Eye (tissue), 1 donor: ENCODE measurements at places on chromosomes 2 and 18.

DNA sequence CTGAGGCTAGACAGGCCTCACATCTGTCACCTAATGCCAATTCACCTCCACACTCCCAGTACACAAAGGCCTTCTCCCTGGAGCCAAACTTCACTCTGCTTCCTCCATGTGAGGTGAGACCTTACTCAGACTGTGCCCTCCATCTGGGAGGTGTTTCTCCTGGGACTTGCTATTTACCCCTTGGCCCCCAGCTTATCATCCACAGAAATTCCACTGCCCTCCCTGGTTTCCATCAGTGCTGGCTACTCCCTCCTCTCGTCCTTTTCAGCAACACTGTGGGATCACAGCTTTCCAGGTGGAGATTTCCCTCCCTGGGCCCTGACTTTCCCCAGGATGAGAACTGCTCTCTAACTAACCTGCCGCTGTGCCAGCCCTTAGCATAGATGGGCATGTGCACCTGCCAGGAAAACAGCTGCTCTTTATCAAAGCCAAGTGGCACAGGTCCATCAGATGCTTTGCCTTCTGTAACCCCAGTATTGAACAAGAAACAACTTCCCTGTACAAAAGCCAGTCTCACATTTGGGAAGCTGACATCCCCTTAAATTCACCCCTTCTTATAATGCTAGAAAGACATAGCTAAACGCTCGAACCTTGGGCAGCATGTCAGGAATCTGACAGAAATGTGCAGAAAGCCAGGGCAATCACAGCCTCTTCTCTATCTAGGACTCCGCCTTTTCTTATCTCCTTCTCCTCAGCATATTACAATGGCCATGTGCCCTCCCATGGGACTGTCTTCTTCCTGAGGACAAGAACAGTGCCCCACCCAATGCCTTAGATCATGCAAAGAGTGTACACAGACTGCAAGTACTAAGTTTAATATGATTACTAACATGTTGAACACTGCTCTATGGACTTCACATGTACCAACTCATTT lies 535.5 kb upstream of the ID2 start:
- no peak for DNase-seq

DNA sequence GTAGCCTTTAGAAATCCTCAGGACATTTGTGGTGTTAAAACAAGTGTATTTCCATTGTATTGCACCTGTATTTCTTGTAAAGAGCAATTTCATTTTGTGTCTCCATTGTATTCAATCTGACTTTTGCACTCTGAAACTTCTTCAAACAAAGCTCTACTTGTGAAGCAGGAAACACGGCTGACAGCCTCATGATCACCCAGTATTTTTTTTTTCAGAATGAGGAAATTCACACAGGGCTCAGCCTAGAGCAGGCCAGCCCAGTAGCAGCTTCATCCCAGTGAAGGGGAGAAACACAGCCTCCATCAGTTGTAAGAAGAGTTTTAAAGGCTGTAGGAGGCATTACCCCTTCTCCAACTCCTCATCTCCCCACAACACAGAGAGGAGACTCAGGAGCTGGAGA lies 175.9 kb upstream of the KLHL29 start:
- DNase-seq: no peak

DNA sequence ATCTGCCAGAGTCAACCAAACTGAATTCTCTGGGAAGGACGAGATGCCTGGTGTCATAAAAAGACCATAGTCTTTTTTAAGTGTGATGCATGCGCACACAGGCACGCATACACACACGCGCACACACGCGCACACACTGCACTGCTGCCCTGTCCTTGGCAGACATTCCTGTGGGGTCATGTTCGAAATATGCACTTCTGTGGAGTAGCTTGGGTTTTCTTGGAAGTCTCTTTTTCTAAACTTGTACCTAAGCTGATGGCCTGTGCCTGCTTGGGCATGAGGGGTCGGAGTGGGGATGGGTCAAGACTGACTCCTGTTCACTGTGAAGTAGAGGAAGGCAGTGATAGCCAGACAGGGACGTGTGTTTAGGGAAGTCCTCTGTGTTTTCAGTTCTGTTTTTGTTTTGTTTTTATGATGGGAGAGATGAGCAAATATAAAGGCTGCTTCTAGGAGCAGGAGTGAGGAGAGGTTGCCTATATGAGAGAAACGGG lies 4.0 kb upstream of the RMC1 start:
- no peak for DNase-seq

DNA sequence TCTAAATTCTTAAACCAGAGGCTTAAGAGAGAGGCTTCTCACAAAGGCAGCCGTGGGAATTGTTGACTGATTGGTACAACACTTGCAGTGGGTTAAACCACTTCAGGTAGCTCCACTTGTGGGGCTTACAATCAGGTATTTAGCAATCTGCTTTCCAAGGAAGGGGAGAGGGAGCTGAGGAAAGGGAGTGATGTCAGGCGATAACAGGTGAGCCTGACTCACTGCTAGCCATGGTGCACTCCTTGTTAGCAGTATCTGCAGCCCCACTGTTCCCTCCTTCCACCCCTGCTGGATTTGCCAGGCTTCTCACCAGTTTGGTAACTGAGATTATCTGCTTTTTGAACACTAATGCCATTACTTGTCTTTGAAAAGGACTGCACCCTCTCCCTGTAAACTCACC lies 1056.7 kb upstream of the FANCL start:
- DNase-seq: no peak

DNA sequence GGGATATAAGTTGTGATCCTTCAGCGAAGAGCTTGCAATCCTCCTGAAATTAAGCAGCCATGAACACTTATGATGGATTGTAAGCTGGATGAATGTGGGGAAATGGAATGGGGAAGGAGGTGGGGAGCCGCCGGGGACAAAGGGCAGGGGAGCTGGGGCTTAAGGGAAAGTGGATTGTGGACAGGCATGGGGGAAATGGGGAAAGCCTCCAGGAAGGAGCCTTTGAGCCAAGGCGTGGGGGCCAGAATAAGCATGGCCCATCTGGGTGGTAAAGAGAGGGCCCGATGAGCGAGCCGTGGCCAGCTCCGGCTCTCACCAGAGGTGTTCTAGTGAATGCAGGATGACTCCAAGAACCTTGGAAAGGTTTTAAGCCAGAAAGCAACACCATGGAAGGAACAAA lies 124.0 kb downstream of the SMAD7 start:
- DNase-seq: no peak

DNA sequence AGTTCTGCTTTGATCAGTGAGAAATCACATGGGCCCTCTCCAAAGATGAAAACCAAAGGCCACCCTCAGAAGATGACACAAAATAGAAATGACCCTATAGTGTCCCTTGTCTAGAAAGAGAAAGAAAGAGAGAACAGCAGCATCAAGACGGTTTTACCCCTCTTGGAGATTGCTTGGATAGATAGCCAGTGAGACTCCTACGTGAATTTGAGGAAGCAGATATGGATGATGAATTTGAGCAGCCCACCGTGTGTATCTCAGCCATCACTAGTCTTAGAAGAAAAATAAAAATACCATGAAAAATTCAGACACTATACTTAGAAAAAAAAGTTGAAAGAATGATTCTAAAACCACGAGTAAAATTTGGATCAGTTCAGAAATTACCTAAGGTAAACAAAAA lies 329.1 kb upstream of the CNTNAP5 start:
- no peak for DNase-seq

DNA sequence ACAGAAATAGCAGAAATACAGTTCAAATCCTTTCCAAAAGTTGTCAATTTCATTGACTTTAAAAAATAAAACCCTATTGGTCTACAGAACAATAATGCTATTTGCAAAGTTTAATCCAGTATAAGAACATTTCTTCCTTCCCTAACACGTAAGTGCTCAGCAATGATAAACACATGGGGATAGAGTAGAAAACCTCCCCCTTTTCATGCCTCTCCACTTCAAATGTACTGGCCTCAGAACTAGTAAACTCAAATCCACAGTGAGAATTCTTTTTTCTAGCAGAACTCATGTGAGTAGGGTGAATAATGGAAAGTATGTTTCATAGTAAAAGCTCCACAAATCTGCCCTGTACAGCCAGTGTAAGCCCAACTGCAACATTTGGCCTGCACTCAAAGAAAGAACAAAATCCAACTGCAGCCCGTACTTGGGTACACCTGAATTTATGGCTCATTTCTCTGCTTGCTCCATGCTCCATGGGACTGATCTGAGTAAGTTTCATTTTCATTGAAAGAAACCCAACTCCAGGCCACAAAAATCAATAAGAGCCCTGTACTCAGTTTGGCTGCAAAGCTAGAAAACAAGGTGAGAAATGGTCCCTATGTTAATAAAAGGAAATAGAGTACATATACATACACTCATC lies 115.0 kb upstream of the RMDN2 start:
- DNase-seq: no peak

- no peak for DNase-seq
Observed at GRCh38 chr2:144285324-144285723, 234.6 kb downstream of the ZEB2 start.

GRCh38 chr2:119049968-119050704 lies 108.1 kb downstream of the MARCO start:
- peak; percentile 7 for DNase-seq

- DNase-seq: no peak
Observed at GRCh38 chr2:51165534-51166260, 133.8 kb upstream of the NRXN1 start.

GRCh38 chr2:234512884-234513669 lies 16.2 kb upstream of the ARL4C start:
- DNase-seq: peak; percentile 72

DNA sequence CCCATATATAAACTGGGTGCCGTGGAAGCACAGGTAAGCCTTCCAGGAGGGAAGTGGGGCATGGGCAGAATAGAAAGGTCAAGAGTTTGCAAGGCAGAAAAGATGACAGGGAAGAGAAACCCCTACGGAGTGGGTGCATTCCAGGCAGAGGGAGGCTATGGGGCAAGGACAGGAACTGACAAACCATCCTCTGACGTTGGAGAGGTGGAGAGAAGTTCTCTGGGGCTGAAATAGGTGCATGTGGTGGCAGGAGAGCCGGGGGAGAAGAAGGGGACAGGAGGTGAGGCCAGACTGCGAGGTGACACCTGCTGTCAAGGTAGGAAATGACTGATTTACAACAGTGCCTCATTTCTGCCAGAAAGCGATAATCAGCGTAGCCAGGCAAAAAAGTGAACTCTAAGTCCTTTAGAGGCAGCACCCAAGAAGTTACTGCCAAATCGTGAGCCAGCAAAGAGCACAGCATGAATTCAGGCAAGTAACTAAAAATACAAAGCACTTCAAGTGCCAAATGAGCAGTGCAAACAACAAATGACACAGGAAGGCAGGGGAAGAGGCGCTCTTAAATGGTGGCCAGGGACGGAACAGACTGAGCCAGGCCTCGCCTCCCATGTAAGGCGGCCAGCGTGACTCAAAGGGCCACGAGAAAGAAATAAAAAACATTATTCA lies 113.3 kb upstream of the ACVR1C start:
- no peak for DNase-seq

GRCh38 chr2:170014769-170015168 lies 163.2 kb upstream of the MYO3B start:
- DNase-seq: no peak

DNA sequence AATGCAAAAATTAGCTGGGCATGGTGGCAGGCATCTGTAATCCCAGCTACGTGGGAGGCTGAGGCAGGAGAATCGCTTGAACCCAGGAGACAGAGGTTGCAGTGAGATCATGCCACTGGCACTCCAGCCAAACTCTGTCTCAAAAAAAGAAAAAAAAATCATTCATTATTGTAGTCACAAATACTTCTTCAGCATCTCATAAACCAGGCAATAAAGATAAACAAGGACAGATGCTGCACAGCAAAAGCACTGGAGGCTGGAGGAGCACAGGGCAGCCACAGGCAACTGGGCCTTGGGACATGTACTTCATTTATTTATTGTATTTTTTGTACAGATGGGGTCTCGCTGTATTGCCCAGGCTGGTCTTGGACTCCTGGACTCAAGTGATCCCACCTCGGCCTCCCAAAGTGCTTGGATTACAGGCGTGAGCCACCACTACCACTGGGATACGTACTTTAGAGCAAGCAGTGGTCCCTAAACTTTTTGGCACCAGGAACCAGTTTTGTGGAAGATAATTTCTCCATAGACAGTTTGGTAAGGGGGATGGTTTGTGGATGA lies 16.8 kb upstream of the MAT2A start:
- no peak for DNase-seq

- no peak for DNase-seq
Observed at GRCh38 chr2:46010223-46010924, 286.8 kb upstream of the EPAS1 start.

DNA sequence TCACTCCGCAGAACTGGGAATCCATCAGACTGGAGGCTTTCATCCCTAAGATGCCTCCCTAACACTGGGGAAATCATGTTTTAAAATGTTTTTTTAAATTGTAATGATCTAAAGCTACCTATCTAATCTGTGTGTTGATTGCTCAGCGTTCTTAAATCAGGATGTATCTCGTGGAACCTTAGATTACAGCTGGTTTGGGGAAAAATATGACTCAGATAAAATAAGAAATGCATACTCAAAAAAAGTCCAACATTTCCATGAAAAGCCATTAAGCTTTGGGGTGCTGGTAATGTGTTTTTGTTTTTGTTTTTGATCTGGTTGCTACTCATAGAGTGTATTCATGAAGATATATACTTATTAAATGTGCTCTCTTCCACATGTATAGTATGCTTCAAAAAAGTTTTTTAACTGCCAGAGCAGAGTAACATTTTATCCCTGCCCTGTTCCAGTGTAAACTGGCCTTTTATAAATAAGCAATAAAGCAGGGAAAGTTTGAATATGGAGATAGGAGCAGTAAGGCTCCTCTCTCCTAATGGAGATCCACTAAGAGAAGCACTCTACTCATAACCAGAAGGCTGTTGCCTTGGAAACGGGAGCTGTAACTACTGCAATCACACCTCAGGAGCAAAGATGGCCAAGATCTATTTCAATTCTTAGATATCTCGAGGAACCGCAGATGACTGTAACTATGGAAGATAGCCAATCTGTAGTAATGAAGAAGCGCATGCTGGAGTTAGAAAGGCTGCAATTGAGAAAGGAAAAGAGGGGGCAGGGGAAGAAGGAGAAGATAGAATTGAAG lies 41.6 kb downstream of the ANKRD44 start:
- no peak for DNase-seq

DNA sequence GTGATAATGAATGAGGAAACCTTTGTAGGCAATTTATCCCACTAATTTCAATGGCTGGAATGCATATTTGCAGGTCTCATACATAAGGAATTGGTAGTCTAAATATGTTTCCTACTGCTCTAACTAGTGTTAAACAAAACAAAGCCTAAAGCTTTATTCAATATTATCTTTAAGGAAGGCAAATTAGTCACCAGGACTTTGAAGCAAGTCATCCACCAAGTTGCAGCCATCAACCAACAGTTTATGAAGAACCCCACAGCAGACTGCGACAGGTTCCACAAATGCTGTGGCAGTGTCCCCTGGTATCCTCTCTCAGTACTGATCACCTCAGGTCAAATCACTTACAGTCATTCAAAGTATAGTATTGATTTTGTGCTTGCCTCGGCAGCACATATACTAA lies 181.5 kb upstream of the ZFP36L2 start:
- DNase-seq: no peak

DNA sequence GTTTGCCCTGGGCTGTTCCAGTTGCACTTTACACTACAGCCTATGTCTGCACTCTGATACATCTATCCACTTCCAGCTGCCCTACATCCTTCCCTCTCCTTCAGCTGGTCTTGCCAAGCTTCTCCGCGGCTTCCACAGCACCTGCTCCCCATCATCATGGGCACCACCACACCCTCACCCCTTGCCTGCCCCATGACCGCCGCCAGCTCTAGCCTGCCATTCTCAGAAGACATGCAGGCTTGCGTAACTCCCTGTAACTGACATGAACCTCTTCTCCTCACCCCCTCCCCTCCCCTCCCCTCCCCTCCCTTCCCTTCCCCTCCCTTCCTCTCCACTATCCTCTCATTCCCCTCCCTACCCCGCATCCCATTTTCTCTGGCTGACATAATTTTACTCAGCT lies 46.0 kb downstream of the PAX8 start:
- DNase-seq: no peak
